EH (cell line): ENCODE measurements at places on chromosomes 13 and 19.

GRCh38 chr13:97185291-97185690 is 36.8 kb upstream of the MBNL2 start:
- DNase-seq = no peak

DNA sequence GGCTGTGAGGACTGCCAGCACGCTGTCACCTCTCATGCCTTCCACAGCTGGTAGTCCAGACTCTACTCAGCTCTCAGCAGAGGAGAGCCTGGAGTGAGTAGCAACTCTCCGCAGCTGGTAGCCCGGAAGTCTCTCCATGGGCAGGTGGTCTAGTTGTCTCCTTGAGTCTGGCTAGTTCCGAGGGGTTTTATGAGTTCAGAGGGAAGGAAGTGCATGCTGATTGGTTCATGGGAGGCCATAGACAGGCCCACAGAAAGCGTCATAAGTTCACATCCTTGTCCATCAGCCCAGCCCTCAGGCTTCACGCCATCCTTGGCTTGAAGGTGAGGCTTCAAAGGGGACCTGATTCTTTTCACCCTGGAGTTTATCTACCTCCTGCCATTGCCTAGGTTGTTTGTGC is 2662.4 kb upstream of the PCDH20 start:
- DNase-seq = no peak

- no peak for DNase-seq
Observed at GRCh38 chr19:18867751-18868150, 28.2 kb downstream of the CERS1 start.

DNA sequence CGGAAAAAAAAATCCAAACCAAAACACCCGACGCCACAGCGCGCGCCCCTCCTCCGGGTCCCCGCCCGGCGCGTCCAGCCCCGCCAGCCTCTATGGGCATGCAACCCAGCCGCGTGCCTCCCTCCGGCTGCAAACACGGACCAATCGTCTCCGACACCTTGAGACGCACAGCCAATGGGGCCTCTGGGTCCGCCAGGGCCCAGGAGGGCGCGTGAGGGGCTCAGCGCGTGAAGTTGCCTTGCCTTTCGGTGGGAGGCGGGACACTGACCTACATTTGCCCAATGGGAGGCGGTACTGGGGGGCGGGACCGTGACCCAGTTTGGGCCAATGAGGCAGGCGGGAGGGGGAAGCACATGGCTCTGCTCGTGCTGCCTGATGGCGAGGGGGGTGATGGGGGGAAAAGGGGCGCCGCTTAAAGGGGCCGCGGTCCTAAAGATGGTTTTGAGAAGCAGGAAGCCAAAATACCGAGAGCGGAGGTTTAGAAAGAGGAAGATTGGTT is 319 bp upstream of the DBP start:
- peak; percentile 99 for DNase-seq

GRCh38 chr19:35729021-35729420 is 11.2 kb downstream of the KMT2B start:
- DNase-seq = no peak

- peak; percentile 4 for DNase-seq
Observed at GRCh38 chr13:76638882-76639281, 247.3 kb downstream of the KCTD12 start.

DNA sequence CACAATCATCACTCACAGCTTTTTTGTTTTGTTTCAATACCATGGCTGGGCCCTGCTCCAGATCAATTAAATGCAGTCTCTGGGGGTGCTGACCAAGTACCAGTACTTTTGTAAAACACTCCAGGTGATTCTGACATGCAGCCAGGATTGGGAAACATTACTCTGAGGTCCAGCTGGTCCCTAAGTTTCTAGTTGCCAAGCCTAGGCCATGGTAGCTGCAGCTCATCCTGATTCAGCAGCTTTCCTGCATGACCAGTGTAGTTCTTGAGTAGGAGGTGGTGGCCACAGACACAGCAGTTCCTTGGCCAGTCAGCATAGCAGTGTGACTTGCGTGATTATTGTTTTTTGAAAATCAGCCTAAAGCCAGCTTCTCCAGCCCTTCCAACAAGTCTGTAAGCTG is 859.1 kb downstream of the DIAPH3 start:
- DNase-seq = no peak

DNA sequence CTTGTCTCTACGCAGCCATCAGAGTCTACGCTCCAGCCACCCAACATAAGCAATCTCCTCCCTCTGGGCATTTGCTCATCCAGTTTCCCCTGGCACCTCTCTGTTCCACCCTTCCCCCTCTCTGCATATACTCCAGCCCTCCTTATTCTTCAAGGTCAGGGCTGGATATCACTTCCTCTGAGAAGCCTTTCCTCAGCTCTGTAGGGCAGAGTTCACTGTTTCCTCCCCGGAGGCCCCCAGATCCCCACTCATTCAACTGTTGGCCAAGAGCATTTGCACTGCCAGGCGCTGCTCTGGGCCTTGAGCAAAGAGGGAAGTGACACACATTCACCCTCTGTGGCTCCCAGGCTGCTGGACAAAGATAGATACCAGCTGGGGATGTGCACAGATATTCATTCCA is 3.3 kb downstream of the FCGRT start:
- no peak for DNase-seq

GRCh38 chr13:20995245-20995838 is 66.0 kb downstream of the LATS2 start:
- DNase-seq = no peak
